Activated T-cell treated with anti-CD3 and anti-CD28 coated beads for 48 hours (primary cell): ENCODE measurements at places on chromosomes 7 and 10.

DNA sequence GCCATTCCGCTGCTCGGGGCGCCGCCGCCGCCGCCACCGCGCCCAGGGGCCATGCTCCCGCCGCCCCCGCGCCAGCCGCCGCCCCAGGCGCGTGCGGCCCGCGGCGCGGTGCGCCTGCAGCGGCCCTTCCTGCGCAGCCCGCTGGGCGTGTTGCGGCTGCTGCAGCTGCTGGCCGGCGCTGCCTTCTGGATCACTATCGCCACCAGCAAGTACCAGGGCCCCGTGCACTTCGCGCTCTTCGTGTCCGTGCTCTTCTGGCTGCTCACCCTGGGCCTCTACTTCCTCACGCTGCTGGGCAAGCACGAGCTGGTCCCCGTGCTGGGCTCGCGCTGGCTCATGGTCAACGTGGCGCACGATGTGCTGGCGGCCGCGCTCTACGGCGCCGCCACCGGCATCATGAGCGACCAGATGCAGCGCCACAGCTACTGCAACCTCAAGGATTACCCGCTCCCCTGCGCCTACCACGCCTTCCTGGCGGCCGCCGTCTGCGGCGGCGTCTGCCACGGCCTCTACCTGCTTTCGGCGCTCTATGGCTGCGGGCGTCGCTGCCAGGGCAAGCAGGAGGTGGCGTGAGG, 383 bp downstream of the MARVELD1 start:
- peak; percentile 53 for DNase-seq

DNA sequence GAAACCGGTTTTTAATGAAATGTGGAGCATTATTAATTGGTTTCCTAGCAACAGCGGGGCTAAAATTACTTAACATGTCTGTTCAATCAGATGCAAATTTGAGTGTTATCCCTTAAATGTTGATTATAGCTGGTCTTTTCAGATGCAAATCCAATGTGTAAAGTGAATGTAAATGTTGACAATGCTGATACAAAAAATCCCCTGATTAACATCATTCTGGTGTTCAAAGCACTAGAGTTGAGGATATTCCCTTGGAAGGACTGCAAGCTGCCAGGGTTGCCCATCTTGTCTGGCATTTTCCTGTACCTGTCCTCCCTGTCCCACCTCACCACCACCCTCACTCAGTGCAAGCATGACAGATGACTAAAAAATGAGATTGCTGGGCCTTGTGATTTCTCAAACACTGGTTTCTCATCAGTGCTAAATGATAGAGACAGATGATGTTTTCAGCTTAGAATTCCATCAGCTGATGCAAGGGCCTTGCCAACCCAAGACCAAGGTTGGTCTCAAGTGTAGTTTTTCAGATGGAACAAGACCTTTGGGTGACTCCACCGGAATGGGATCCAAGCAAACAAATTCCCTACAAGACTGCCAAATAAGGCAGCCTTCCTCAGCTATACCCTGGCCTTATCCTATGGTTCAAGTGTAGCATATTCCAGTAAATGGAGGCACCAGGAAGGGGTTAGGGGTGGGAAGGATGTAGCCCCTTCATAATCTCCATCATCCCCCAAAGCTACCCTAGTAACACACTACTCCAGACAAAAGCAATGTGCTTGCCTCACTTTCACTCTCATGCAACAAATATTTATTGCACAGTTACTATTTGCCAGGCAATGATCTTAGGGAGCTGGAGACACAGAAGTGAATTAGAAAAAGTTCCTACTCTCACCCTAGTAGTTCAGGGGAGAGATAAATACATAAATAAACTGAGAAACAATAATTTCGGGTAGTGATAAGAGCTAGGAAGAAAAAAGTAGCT, 54.9 kb downstream of the JAZF1 start:
- no peak for DNase-seq

- DNase-seq: no peak
Observed at GRCh38 chr10:119222537-119222936, 15.2 kb downstream of the GRK5 start.

DNA sequence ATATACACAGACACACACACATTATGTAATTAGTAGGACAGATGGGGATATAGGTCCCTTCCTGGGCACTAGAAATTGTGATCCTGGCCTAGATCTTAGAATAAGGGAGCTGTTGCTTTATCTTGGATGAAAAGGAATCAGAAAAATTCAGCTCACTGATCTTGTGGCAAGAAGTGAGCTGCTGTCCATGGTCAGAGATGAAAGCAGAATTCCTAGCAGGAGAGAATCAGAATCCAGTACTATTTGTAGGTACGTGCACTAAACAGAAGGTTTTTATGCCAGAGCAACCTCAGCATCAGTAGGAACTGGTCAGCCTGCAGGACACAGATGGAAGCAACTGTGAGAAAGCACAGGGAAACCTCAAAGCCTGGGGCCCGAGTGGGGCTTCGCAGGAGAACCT, 549.2 kb upstream of the POM121L12 start:
- DNase-seq: no peak

DNA sequence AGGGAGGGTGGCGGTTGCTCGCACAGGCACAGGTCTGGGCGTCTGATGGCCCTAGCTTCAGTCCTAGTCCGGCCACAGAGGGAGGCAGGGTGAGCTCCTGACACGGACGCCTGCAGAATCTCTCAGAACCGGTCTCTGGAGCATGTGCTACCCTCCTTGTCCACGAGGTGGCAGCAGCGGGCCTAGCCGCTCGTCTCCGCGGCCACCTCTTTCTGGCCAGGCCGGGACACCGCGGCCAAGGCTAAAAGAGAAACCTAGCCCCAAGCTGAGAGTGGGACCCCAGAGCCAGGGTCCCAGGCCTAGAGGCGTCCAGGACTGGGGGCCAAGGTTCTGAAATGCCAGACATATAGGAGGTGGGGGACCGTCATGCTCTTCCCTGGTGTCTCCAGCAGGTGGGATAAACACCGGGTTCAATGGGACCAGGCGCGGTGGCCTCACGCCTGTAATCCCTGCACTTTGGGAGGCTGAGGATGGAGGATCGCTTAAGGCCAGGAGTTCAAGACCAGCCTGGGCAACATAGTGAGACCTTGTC, 3.2 kb upstream of the LAT2 start:
- peak; percentile 76 for DNase-seq

GRCh38 chr7:130369831-130370550, 10.3 kb upstream of the CPA1 start:
- DNase-seq: no peak

DNA sequence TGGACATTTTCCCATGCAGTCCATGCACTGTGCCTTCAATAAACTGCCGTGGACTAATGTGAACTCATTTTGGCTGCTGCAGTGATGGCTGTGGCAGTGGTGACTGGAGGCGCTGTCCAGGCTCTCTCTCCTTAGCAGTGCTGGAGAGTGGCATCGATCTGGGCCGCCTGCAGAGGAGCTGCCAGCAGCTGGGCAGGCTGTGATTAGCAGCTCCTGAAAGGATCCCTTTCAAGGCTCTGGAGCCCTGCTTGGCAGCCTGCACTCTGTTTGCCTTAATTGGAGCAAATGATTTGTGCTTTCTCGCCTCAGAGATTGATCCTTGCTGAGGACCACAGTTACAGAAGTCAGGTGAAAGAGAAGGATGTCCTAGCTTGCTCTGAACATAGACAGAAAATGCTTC, 130.1 kb upstream of the VWC2 start:
- DNase-seq: no peak

DNA sequence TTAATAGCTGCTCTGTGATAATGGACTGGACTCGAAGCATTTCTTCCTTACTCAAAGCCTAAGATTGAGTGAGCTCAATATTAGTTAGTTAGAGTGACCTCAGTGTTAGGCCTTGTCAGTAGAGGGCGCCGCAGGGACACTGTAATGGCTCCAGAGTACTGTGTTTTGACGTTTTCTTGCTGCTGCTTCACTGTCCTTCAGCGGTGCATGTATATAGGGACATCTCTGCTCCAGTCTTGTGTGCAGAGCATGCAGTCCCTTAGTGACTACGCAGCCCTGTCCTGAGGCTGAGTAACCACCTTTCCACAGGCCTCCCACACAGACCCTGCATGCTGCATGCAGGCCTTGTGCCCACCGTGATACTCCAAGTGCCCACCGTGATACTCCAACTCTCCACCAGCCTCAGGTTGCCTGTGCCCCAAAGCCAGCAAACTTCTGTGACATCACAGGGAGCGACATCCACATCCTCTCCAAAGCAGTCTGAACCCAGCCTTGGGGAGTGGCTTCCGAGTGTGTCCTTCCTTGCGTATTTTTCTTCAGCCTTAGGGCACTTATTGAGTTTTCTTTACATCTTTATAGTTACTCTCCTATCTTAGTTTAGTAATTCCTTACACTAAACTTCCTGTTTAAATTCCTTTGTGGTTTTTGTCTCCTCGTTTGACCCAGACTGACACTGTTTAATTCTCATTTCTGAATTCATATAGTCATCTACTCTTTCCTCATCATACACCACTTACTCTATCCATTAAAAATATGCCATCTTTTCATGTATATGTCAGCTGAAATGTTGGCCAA, 118.2 kb downstream of the JAZF1 start:
- DNase-seq: peak; percentile 48
